AG09309 (cell line): ENCODE measurements at places on chromosomes 16 and 17.

GRCh38 chr16:76749780-76750375 is 441.1 kb upstream of the MON1B start:
- no peak for DNase-seq

DNA sequence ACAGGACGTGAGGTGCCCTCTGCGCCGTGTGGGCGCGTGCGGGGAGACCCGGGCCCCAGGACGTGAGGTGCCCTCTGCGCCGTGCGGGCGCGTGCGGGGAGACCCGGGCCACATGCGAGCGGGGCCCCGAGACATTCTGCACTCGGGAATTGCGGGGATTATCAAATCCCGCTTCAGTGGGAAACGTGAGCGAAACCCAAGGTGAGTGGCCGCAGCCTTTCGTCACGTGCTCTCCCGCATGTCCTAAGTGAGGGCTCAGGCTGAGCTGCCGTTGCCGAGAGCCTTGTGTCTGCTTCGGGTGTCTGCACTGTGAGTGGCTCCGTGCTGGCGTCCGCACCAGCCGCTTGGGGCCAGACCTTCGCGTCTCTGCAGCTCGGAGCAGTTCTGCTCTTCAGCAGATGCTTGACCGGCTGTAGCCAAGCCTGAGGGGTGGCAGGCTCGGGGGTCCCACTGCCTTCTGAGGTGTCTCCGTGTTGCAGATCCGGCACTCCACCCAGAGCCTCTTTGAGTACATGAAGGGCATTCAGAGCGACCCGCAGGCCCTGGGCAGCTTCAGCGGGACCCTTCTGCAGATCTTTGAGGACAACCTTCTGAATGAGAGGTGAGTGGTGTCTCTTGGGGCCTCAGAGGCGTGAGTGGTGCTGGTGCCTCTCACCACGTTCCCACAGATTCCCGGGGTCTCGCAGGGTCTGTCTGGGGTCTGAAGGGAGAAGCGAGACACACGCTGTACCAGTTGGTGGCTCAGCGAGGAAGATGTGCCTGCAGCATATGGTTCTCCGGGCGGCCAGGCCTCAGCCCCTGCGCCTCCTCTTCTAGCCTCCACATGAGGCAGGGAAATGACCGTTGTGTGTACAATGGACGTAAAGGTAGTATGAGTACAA is 90.5 kb upstream of the ZNF750 start:
- DNase-seq, result no peak

- DNase-seq, result no peak
Measured at GRCh38 chr16:23244122-23244521, 58.0 kb upstream of the SCNN1B start.

- DNase-seq, result no peak
Measured at GRCh38 chr16:20768121-20768520, 4.3 kb downstream of the ACSM3 start.

GRCh38 chr17:28759256-28759865 is 15.6 kb downstream of the TRAF4 start:
- no peak for DNase-seq

GRCh38 chr17:82371333-82372248 is at the start of gene UTS2R:
Gene UTS2R, plus strand, starts transcription at chr17:82371765. Its CDS starts 2,560 bp downstream, at chr17:82374325.
- no peak for DNase-seq

- no peak for DNase-seq
Measured at GRCh38 chr17:78121801-78122215, 6.7 kb downstream of the TMC6 start.

DNA sequence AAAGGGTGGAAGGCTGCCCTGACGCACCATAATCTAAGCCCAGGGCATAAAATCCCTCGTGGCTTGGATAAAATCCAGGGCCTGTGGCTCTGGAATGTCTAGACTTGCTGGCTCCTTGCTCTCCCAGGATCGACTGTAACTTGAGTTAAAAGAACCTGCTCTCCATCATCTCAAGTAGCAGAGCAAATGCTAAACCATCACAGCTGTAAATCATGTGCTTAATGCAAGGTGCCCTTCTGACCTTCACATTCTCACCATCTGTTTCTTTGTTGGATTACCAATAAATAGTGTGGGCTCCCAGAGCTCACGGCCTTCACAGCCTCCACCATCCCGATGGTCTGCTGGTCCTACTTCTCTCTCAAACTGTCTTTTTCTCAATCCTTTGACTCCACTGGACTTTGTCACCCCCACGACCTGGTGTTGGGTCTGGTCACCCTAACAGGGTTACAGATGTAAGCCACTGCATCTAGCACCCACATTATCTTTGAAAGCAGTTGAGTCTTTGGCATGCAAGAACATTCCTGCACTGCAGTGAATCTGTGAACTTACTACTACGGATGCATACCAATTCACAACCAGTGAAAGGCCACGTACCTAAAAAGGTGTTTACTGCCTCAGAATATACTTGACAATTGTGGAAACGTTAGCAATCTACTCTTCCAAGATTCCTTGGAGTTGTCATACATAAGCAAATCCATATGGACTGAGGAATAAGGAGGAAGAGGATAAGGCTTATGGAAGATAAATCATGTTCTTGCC is 15.3 kb downstream of the RSL1D1 start:
- no peak for DNase-seq

DNA sequence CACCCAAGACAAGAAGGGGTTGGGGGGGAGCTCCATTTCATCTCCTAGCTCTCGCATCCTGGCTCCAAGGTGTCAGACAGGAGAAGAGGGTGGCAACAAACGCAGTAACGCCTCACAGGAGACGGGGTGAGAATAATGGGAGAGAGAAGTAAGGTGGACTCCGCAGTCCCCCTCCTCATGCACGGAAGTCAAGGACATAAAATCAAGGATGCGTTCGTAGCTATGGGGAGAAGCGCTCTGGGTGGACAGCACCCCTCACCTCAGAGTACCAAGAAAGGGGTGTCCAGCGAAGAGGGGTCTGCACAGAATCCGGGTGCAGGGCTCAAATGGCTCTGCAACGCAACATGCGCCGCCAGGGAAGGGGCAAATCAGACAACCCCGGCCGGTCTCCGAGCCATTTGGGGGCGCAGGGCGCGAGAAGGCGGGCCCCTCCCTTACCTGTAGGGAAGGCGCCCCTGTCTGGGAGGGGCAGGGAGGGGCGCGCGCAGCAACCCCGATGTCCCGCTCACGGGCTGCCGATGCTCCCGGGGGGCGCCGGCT is 555 bp downstream of the HDAC5 start:
- DNase-seq, result no peak

GRCh38 chr16:4367393-4367856 is 4.2 kb upstream of the VASN start:
- DNase-seq, result no peak

- DNase-seq, result no peak
Measured at GRCh38 chr17:70120425-70120824, 45.4 kb downstream of the KCNJ16 start.

GRCh38 chr16:13306161-13306995 is 405.0 kb downstream of the SHISA9 start:
- DNase-seq, result no peak

- no peak for DNase-seq
Measured at GRCh38 chr17:7329997-7330637, 982 bp upstream of the NEURL4 start.

GRCh38 chr16:85234310-85235204 is 122.3 kb upstream of the CIBAR2 start:
- no peak for DNase-seq

GRCh38 chr16:88778271-88778525 is 6.8 kb downstream of the PIEZO1 start:
- no peak for DNase-seq
